Lower lobe of right lung (tissue), 2 donors: ENCODE measurements at places on chromosomes 3 and 15. TPM values are rescaled to one million over a fixed set of nuclear protein-coding genes. Genes with fewer than 3 reads are reported as not detected.

The ITPKA gene
- 0.32 TPM for total RNA-seq

The SLC22A14 gene
- not detected for total RNA-seq

The EFCC1 gene
- 12.1 TPM for total RNA-seq

The DAZL gene
- not detected for total RNA-seq

DNA sequence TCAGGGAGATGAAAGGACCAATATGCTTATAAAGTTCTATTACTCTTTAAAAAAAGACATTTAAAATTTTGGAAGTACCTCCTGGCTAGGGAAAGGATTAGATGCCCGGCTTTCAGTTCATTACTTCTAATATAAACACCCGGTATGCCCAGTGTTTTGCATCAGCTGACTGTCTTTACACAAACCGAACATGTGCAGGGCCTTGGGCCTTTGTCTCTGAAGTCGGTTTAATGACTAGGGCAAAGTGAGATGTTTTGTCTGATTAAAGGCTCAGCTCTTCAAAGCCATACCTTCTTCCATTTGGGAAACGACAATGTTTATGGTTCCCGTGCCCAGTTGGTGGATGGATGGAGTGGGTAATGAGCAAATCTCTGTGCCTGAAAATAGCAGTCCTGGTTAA lies 179.3 kb upstream of the LRTM1 start:
- H3K36me3 ChIP-seq: no peaks in the 10 kb centered on the region
- no peak overlapping the region for H3K27ac ChIP-seq
- no peaks in the 10 kb centered on the region for H3K4me1 ChIP-seq
- no peak for DNase-seq
- H3K4me3 ChIP-seq: no peak overlapping the region
- H3K27me3 ChIP-seq: no peaks in the 10 kb centered on the region

DNA sequence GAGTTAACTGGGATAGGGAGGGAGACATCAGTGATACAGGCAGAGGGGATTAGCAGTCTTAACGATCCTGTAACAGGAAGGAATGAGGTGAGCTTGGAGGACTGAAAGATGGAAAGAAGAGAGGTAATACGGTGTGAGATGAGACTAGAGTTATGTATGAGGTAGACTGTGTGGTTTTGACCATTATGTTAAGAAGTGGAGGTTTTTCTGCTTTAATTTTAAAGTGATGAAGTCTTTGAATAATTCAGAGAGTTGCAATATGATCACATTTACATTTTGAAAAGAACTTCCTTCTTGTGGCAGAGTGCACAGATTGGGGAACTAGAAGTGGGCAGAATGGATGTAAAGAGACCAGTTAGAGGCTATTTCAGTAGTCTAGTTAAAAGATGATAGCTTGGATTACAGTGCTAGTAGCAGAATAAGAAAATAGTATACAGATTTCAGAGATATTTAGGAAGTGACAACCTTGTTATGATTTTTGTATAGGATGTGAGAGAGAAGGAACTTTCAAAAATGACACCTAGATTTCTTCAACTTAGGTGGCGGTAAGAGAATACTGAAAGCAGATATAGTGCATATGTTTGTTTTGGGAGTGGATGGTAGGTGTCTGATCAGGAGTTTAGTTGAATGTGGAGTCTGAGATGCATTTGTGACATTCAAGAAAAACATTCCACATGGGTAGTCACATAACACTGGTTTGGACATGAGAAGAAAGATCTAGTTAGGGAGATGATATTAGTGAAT lies 40.5 kb downstream of the STT3B start:
- no peak for DNase-seq
- no peaks in the 10 kb centered on the region for H3K36me3 ChIP-seq
- H3K4me3 ChIP-seq: no peak overlapping the region

GRCh38 chr3:88936831-88937230 lies 170.6 kb upstream of the EPHA3 start:
- no peaks in the 10 kb centered on the region for H3K4me1 ChIP-seq
- DNase-seq: no peak
- H3K27me3 ChIP-seq: no peaks in the 10 kb centered on the region

DNA sequence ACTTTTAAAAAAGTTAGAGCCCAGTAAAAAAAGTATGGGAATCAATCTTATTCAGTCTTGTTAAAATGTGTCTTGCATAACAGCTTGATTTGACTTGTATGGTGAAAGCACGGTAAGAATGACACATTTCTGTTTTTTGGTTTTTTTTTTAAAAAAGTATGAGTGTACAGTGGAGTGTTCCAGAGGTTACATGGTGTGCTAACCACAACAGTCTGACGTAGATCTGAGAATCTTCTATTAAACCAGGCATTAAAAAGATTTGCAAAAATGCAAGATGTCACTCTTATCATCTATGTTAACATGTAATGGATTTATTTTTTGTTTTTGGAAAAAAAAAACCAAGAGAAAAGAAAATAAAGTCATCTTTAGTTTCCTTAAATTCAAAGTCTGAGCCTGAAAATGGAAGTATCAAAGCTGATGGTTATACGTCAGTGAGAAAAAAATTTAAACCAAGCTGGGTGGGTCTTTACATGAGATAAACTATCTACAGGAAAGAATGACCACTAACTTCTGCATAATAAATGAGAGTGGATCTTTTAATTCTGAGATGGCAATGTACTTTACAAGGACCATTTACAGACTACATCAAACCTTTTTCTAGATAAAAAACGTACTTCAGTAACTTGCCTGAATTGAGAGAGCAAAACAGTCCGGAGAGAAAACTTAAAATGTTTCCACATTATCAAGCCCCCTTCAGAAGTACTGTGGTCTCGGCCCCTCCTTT lies 1.6 kb downstream of the GABPB1 start:
- no peaks in the 10 kb centered on the region for H3K27me3 ChIP-seq
- peaks cover 62% of the 10 kb centered on the region for H3K4me1 ChIP-seq
- H3K27ac ChIP-seq: peak overlapping the region; percentile 100

DNA sequence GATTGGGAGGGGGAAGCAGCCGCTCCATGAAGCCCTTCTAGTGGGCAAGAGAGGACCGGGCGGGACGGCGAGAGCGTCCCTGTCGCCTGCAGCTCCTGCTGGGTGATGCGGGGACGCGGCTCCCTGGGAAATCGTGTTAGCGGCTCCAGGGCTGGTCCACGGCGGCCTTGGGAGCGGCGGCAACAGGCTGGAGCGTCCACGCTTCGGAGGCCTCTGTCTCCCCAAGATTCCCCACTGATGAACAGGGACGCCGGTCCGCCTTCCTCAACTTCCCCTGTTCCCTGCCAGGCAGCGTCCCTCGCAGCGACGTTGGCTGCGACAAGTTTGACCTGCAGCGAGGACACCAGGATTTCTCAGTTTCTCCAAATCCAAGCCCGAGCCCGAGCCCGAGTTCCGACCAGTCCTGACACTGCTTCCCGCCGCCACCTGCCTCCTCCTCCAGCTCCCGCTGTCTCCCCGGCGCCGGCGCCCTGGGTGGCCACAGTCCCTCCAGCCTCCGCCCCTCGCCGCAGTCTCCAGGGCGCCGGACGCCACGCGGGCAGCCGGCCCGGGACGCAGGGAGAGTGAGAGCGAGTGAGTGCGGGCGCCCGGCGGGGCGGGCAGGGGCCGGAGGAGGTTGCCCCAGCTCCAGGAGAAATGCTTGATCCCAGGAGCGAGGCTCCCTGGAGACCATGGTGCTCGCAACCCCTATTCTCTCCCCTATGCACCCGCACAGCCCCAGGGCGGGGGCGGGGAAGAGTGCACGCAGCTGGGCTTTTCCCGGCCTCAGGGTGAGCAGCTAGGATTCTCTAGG lies 78.1 kb upstream of the RNF7 start:
- DNase-seq: peak; percentile 79
- peak overlapping the region; percentile 63 for H3K4me3 ChIP-seq
- no peak overlapping the region for H3K27ac ChIP-seq
- no peaks in the 10 kb centered on the region for H3K4me1 ChIP-seq
- H3K36me3 ChIP-seq: no peaks in the 10 kb centered on the region

DNA sequence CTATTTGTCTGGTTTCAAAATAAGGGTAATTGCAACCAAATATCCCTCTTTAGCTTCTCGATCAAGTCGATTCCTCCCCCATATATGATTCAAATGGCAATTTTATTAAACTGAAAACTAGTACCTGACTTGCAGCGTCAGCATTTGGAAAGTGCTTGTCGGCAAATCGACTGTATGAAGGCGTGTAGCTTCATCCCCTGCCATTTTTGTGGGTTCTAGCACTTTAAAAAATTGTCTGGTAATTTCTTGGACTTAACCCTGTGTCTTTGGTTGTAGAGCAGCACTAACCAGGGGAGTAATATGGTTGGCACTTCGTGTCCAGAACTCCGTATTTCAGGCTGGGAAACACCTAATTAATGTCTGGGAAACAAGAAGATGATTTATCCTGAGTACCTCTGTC lies 573 bp downstream of the MME start:
- H3K36me3 ChIP-seq: no peaks in the 10 kb centered on the region
- no peak for DNase-seq
- no peak overlapping the region for H3K27ac ChIP-seq
- peak overlapping the region; percentile 64 for H3K4me3 ChIP-seq

- H3K4me3 ChIP-seq: no peak overlapping the region
- peaks cover 100% of the 10 kb centered on the region for H3K36me3 ChIP-seq
- H3K4me1 ChIP-seq: no peaks in the 10 kb centered on the region
- H3K27ac ChIP-seq: no peak overlapping the region
- no peak for DNase-seq
- no peaks in the 10 kb centered on the region for H3K27me3 ChIP-seq
Measured at GRCh38 chr3:52650439-52650838, 35.3 kb downstream of the PBRM1 start.

GRCh38 chr3:73804204-73804603 lies 179.5 kb upstream of the PDZRN3 start:
- H3K36me3 ChIP-seq: no peaks in the 10 kb centered on the region
- no peaks in the 10 kb centered on the region for H3K27me3 ChIP-seq
- no peak overlapping the region for H3K4me3 ChIP-seq
- H3K4me1 ChIP-seq: no peaks in the 10 kb centered on the region
